IMR-90 (cell line): ENCODE measurements at places on chromosomes 6 and 20.
A peak's percentile ranks its signal among the peaks of the same experiment; 100 is the strongest.

GRCh38 chr6:33874136-33874760, 70.4 kb upstream of the MLN start:
- H3K36me3 ChIP-seq, result no peaks in the 10 kb centered on the region
- no peak overlapping the region for H3K27ac ChIP-seq
- peaks cover 73% of the 10 kb centered on the region for H3K27me3 ChIP-seq
- DNase-seq, result no peak
- H3K4me3 ChIP-seq, result no peak overlapping the region
- H3K4me1 ChIP-seq, result no peaks in the 10 kb centered on the region

GRCh38 chr6:152981989-152982903, 595 bp downstream of the FBXO5 start:
- H3K36me3 ChIP-seq, result no peaks in the 10 kb centered on the region
- no peak for DNase-seq
- peaks cover 5% of the 10 kb centered on the region for H3K4me1 ChIP-seq
- H3K4me3 ChIP-seq, result peak overlapping the region; percentile 68
- no peaks in the 10 kb centered on the region for H3K27me3 ChIP-seq

GRCh38 chr20:46213946-46214823, 94.1 kb downstream of the CDH22 start:
- no peaks in the 10 kb centered on the region for H3K36me3 ChIP-seq
- DNase-seq, result no peak
- H3K4me3 ChIP-seq, result no peak overlapping the region
- H3K27ac ChIP-seq, result no peak overlapping the region
- H3K4me1 ChIP-seq, result no peaks in the 10 kb centered on the region
- H3K27me3 ChIP-seq, result peaks cover 34% of the 10 kb centered on the region

GRCh38 chr6:7914991-7915789, 4.6 kb upstream of the TXNDC5 start:
- H3K4me3 ChIP-seq, result no peak overlapping the region
- peak; percentile 37 for DNase-seq
- H3K27ac ChIP-seq, result no peak overlapping the region
- H3K36me3 ChIP-seq, result no peaks in the 10 kb centered on the region

- H3K27me3 ChIP-seq, result peaks cover 27% of the 10 kb centered on the region
- H3K36me3 ChIP-seq, result no peaks in the 10 kb centered on the region
- H3K4me3 ChIP-seq, result no peak overlapping the region
- H3K4me1 ChIP-seq, result no peaks in the 10 kb centered on the region
- DNase-seq, result no peak
Measured at GRCh38 chr6:135129136-135129856, 51.8 kb upstream of the MYB start.

DNA sequence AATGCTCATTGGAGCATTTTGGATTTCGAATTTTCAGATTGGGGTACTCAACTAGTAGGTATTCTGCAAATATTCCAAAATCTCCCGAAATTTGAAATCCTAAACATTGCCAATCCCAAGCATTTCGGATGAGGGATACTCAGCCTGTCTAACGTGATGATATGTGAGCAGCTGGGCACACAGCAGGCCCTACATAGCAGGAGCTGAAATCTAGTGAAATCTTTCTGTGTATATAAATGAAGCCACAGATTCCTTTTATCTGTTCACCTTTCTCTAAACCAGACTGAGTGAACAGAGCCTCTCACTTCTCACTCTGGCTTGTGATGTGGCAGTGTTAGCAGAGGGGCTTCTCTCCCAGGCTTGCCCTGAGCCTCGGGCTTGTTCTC, 17.8 kb downstream of the STX16 start:
- peaks cover 38% of the 10 kb centered on the region for H3K36me3 ChIP-seq
- H3K27me3 ChIP-seq, result no peaks in the 10 kb centered on the region
- H3K27ac ChIP-seq, result no peak overlapping the region
- H3K4me1 ChIP-seq, result peaks cover 4% of the 10 kb centered on the region

GRCh38 chr6:52536424-52536916, 40.4 kb downstream of the TRAM2 start:
- DNase-seq, result no peak
- no peak overlapping the region for H3K4me3 ChIP-seq
- H3K4me1 ChIP-seq, result peaks cover 48% of the 10 kb centered on the region
- peak overlapping the region; percentile 35 for H3K27ac ChIP-seq

- H3K27ac ChIP-seq, result no peak overlapping the region
- H3K4me1 ChIP-seq, result no peaks in the 10 kb centered on the region
- H3K27me3 ChIP-seq, result no peaks in the 10 kb centered on the region
Measured at GRCh38 chr20:57190536-57191264, 75.7 kb downstream of the BMP7 start.

GRCh38 chr6:110567957-110568696, 91.7 kb upstream of the SLC22A16 start:
- no peaks in the 10 kb centered on the region for H3K36me3 ChIP-seq
- no peak for DNase-seq
- no peak overlapping the region for H3K4me3 ChIP-seq
- no peaks in the 10 kb centered on the region for H3K27me3 ChIP-seq
- H3K27ac ChIP-seq, result no peak overlapping the region
- peaks cover 6% of the 10 kb centered on the region; the same call in 1 of the 2 replicates for H3K4me1 ChIP-seq

DNA sequence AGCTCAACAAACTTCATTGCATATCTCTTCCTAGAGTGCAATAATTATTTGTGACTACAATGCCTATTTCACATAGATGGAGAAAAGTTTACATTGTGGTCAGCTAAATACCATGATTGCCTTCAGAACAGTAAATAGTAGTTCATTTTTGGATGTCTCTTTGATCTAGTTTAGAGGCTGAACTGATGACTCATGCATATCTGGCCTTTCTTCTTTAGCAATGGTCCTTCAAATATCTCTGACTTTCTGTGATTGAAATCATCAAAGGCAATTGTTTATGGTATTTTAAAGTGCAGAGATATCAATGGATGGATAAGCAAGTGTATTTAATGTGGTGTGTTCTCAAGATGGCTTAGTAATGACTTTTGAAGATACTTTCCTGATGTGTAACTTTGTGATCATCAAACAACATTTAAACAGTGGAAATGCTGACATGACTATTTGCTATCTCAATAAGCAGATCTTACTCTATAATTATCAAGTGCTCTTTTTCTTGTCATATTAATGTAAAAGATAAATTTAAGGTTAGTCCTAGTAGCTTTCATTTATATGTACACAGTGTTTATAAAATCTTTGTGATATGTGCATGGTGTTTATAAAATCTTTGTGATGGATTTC, 523.7 kb upstream of the SLC35B3 start:
- no peak overlapping the region for H3K27ac ChIP-seq
- no peaks in the 10 kb centered on the region for H3K4me1 ChIP-seq
- H3K27me3 ChIP-seq, result no peaks in the 10 kb centered on the region
- no peaks in the 10 kb centered on the region for H3K36me3 ChIP-seq
- peak; percentile 1 for DNase-seq
- H3K4me3 ChIP-seq, result no peak overlapping the region

GRCh38 chr6:143299253-143300166, 151.0 kb downstream of the ADAT2 start:
- no peaks in the 10 kb centered on the region for H3K27me3 ChIP-seq
- H3K36me3 ChIP-seq, result no peaks in the 10 kb centered on the region
- H3K4me3 ChIP-seq, result no peak overlapping the region
- no peak overlapping the region for H3K27ac ChIP-seq
- DNase-seq, result no peak

DNA sequence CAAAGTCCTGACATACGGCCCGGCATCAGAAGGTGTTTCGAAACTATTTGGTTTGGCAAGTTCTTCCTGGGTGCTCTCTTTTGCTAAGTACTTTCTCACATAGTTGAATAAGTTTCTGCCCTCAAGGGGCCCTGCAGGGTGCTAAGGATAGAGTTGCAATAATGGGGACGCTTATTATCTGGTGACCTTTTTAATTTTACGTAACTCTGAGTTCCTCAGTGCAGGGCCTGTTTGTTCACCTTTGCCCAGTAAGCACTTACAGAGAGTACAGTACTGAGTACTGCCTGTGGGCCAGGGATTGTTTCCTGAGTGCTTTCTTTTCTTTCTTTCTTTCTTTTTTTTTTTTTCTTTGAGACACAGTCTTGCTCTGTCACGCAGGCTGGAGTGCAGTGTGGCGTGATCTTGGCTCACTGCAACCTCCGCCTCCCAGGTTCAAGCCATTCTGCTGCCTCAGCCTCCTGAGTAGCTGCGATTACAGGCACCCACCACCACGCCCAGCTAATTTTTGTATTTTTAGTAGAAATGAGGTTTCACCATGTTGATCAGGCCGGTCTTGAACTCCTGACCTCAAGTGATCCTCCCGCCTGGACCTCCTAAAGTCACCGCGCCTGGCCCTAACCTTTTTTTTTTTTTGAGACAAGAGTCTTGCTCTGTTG, 4.5 kb upstream of the PXMP4 start:
- DNase-seq, result no peak
- no peaks in the 10 kb centered on the region for H3K36me3 ChIP-seq
- no peak overlapping the region for H3K27ac ChIP-seq
- H3K4me3 ChIP-seq, result no peak overlapping the region
- peaks cover under 1% of the 10 kb centered on the region for H3K4me1 ChIP-seq

- no peak overlapping the region for H3K27ac ChIP-seq
- no peak overlapping the region for H3K4me3 ChIP-seq
Measured at GRCh38 chr20:62678553-62678952, 30.1 kb upstream of the NTSR1 start.

DNA sequence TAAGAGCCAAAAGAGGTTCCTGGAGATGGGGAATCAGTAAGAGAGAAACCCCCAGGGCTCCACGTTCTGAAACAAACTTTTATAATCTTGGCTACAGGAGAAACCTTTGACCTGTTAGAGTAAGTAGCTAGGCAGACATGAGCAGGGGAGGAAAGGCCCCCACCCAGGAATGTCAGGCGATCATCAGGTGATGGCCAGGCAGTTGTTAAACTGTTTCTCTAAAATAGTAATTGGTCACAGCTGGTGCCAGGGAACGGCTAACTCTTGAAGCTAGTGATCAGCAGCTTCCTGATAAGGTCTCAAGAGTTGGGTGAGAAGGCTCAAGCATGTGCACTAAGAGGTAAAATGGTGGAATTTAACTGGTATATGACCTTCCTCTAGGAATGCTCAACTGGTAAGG, 263.8 kb downstream of the HDGFL1 start:
- no peaks in the 10 kb centered on the region for H3K36me3 ChIP-seq
- DNase-seq, result no peak
- H3K4me3 ChIP-seq, result no peak overlapping the region
- H3K27ac ChIP-seq, result no peak overlapping the region
- H3K4me1 ChIP-seq, result peaks cover 4% of the 10 kb centered on the region

GRCh38 chr20:48350313-48350988, 477.3 kb downstream of the PREX1 start:
- no peaks in the 10 kb centered on the region for H3K36me3 ChIP-seq
- H3K27ac ChIP-seq, result no peak overlapping the region
- peaks cover 1% of the 10 kb centered on the region for H3K27me3 ChIP-seq
- no peak overlapping the region for H3K4me3 ChIP-seq
- no peak for DNase-seq
- H3K4me1 ChIP-seq, result no peaks in the 10 kb centered on the region

GRCh38 chr6:127924440-127924839, 23.6 kb upstream of the THEMIS start:
- H3K27ac ChIP-seq, result no peak overlapping the region
- no peaks in the 10 kb centered on the region for H3K4me1 ChIP-seq
- H3K27me3 ChIP-seq, result peaks cover 3% of the 10 kb centered on the region; the same call in 1 of the 2 replicates
- no peaks in the 10 kb centered on the region for H3K36me3 ChIP-seq

DNA sequence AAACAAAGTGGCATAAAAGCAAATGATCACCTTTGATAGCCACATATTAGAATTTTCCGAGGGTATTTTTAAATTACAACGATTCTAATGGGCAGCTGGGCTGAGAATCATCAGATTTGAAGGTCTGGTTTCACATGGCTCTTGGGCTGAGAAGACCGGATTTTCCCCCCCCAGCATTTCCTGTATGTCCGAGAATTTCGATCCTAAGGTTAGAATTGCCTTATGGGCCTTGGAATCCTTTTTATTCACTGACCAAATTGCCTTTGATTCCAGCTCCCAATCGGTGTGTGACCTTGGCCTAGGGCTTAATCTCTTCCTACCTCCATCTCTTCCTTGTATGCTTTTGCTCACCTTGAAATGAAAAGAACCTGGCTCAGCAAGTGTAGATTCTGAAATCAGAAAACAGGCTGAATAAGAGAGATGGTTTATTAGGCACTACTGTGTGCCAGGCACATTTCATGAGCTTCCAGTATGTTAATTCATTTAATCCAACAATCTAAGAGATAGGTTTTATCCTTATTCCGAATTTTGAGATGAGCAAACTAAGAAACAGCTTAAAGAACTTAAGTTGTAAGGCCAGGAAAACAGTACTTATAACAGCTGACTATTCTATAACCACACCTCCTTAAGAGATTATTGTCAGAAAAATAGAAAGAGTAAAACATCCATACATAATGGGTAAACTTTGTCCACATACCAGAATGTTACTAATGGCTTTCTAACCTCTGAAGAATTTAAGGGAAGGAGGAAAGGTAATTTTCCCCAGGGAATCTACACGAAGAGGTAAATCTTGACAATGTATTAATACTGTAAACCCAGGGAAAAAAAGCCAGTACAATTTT, 39.4 kb downstream of the HFE start:
- peak overlapping the region; percentile 83 for H3K4me3 ChIP-seq
- peak; percentile 43 for DNase-seq
- H3K27me3 ChIP-seq, result no peaks in the 10 kb centered on the region
- H3K36me3 ChIP-seq, result peaks cover 16% of the 10 kb centered on the region

DNA sequence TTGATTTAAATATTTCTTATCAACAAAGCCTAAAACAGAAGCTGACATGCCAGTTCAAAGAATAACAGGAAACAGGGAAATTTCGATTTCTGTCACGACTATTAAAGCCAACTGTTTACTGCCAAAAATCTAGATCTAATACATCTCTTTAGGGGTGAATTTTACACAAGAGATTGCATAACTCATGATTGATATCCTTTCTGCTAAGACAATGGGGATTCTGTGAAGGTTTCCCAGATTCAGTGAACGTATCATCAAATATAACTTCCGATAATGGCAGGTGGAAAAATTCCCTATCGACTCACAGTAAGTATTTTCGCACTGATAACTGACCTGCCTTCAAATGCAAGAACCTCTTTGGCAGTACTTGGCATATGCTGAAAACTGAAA, 42.9 kb downstream of the NHSL1 start:
- DNase-seq, result no peak
- no peaks in the 10 kb centered on the region for H3K27me3 ChIP-seq
- H3K27ac ChIP-seq, result no peak overlapping the region
- H3K36me3 ChIP-seq, result no peaks in the 10 kb centered on the region
- H3K4me1 ChIP-seq, result 0 out of 2 replicates have a peak, but pooled peaks cover 2% of the 10 kb centered on the region

DNA sequence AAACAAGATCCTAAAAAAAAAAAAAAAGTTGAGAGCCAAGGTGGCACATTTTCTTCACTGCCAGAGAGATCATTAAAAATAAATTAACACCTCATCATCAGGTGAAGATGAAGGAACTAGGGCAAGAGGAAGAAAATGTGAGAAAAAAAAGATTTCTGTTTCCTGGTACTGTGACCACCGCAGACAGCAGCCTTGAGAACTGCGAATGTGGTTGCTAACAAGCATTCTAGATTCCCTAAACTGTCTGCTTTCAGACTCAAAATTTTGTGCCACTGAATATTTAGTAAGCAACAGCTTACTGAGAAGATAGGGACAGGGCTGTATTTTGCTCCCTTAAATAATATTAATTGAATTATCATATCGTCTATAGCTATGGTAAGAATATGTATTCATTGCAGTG, 24.1 kb upstream of the MBOAT1 start:
- H3K4me1 ChIP-seq, result no peaks in the 10 kb centered on the region
- H3K36me3 ChIP-seq, result no peaks in the 10 kb centered on the region
- no peaks in the 10 kb centered on the region for H3K27me3 ChIP-seq
- no peak overlapping the region for H3K27ac ChIP-seq

- no peaks in the 10 kb centered on the region for H3K4me1 ChIP-seq
- no peak for DNase-seq
- no peaks in the 10 kb centered on the region for H3K27me3 ChIP-seq
- no peak overlapping the region for H3K27ac ChIP-seq
Measured at GRCh38 chr6:339480-339879, 47.2 kb downstream of the DUSP22 start.

- no peaks in the 10 kb centered on the region for H3K36me3 ChIP-seq
- H3K27ac ChIP-seq, result no peak overlapping the region
- no peak for DNase-seq
- H3K27me3 ChIP-seq, result no peaks in the 10 kb centered on the region
- no peaks in the 10 kb centered on the region for H3K4me1 ChIP-seq
Measured at GRCh38 chr6:19547507-19547906, 289.7 kb upstream of the ID4 start.
